ENCODE measurements at places on chromosomes 13 and 19. TPM values are rescaled to one million over a fixed set of nuclear protein-coding genes. Genes with fewer than 3 reads are reported as not detected.
A peak's percentile ranks its signal among the peaks of the same experiment; 100 is the strongest.

EFNA2 gene
- 3.1 TPM for total RNA-seq

RASAL3 gene
- total RNA-seq, result not detected

- DNase-seq, result no peak
Observed at GRCh38 chr13:70275841-70276240, 167.6 kb upstream of the KLHL1 start.

HSD17B14 gene
- 15.0 TPM for total RNA-seq

ATP8B3 gene
- total RNA-seq, result 0.96 TPM

- no peak for DNase-seq
Observed at GRCh38 chr19:56842412-56842811, 1.9 kb upstream of the PEG3 start.

DNA sequence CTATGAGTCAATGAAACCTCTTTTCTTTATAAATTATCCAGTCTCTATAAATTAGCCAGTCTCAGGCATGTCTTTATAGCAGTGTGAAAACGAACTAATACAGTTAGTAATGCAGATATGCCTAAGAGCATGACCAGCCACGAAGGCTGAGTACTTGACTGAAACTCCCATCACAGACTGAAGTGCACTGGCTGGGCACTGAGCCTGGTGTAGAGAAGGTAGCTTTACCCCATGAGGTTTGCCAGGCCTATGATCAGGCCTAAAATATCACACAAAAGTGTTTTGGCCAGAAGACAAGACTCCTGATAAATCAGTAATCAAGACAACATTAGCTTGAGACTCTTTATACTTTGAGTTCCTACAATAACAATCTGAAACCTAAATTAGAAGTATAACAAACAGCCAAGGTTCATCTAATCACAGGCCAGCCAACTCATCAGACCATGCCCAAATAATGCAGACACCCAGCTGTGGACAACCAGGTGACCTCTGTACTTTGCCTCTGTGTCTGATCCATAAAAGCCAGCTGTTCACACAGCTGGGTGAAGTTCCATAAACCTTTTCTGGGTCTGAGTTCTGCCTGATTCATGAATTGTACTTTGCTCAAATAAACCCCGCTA is 771.8 kb upstream of the SLITRK1 start:
- no peak for DNase-seq

GRCh38 chr13:32731576-32731975 is 145.3 kb downstream of the PDS5B start:
- DNase-seq, result no peak

DNA sequence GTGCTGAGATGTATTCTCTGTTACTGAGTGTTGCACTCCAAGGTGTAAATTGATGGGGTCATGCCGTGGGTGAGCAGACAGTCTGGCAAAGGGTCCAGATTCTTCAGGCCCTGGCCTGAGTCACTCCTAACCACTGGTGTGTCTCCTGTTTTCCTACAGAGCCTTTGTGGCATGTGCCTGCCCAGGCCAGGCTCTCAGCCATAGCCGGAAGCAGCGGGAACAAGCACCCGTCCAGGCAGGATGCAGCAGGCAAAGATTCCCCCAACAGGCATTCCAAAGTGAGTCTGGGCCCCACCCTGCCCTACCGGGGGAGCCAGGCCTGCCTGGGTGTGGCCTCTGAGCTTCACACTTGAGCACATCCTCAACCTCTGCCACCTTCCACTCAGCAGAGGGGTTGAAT is 61.9 kb downstream of the DPF1 start:
- DNase-seq, result no peak

- peak; percentile 68 for DNase-seq
Observed at GRCh38 chr19:47253467-47253881, 2.9 kb upstream of the CCDC9 start.

GRCh38 chr19:15897738-15898276 is at the start of gene CYP4F2:
CYP4F2 (minus strand) TSS chr19:15898074; CDS start chr19:15897611, 463 bp downstream.
- DNase-seq, result no peak

- no peak for DNase-seq
Observed at GRCh38 chr19:16232568-16232967, 34.9 kb downstream of the AP1M1 start.

MBD3L3 gene
- not detected for total RNA-seq

PABPC3 gene
- total RNA-seq, result 0.58 TPM

GRCh38 chr19:13669780-13670355 is 94.5 kb upstream of the MRI1 start:
- no peak for DNase-seq
